Foreskin fibroblast (primary cell): ENCODE measurements at places on chromosomes 4 and X.

GRCh38 chr4:103410386-103410785 is 212.2 kb upstream of the CENPE start:
- no peak for DNase-seq

DNA sequence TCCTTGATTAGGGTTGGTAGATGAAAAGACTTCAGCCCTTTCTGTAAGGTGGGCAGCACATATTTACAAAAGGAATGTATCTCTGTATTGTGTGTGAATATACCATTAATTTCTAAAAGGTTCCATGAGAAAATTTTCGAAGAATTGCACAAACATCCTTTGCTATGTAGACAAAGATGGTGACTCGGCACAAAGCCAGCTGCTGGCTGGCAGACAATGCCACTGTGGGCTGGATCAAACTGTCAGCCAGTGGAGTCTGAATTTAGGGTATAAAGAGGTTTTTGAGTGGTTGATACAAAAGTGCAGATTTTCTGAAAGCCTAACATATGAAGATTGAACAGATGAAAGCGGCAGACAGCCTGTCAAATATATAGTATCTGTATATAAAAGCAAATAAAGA is 5.6 kb upstream of the TXK start:
- DNase-seq, result peak; percentile 75

DNA sequence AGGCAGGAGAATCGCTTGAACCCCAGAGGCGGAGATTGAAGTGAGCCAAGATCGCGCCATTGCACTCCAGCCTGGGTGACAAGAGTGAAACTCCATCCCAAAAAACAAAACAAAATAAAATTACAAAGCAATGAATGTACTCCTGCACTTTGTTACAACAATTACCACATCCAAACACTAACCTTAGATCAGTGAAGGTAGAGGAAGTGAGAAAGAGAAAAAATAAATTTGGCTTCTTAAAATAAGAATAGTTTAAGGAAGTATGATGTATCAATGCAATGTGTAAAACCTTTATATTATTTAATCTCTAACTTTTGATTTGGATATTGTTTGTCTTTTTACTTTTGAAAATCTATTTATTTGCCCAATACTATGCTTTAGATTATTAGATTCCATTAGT is 21.7 kb upstream of the CSN1S1 start:
- DNase-seq, result no peak

DNA sequence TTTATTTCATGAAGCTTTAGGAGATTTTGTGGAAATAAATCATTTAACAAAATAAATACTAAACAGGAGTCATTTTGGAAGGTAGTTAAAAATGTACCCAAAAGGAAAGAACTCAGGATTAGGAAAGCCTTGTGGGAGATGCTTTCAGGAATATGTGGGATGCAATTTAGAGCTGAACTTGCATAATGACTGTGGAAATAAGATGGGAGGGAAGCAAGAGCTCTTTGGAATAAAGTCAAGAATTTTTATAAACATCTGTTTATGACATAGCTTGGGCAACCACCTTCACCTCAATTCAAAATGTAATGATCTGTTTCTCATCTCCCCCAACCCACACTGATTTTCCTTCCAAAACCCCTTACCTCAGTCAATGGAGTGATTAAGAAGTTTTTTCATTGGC is 623.8 kb downstream of the FAT4 start:
- DNase-seq, result no peak

GRCh38 chr4:128373628-128374027 is 86.0 kb upstream of the PGRMC2 start:
- no peak for DNase-seq

GRCh38 chrX:54473993-54474859 is 21.8 kb downstream of the FGD1 start:
- DNase-seq, result peak; percentile 15

GRCh38 chr4:105555409-105555808 is 3.0 kb downstream of the ARHGEF38 start:
- DNase-seq, result no peak

DNA sequence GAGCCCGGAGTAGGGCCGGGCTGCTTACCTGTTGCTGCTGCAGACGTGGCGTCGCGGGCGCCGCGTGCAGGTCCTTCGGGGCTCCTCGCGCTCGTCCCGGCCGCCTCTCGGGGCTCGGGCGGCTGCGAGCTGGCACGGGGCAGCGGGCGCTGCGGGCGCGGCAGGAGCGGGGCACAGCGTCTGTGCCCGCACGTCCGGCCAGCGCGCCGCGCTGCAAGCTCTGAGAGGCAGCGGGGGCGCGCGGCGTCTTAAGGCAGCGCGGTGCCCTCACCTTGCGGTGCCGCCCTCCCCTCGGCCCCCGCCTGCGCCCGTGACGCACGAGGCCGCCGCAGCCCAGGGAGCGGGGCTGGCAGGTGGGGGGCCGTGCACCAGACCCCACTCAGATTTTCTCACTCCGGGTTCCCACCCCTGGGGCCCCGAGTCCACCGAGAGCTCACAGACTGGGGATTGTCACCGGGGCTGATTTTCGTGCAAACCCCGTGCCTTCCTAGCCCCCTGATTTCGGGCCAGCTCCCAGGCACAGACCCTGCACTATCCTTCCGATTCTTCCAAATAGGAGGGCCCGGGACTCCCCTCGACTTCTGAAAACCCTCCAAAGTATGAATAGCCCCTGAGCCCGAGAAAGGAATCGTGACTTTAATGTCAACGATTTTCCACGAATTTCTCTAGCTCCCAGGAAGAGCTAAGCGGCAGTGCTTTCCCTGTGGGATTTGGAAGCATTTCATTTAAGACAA is at the start of gene GPR101:
TSS of gene GPR101 (minus strand) at position 222 of the 734 bp plus-strand sequence. CDS start 2,321 bp downstream, outside the sequence.
- peak; percentile 6 for DNase-seq

DNA sequence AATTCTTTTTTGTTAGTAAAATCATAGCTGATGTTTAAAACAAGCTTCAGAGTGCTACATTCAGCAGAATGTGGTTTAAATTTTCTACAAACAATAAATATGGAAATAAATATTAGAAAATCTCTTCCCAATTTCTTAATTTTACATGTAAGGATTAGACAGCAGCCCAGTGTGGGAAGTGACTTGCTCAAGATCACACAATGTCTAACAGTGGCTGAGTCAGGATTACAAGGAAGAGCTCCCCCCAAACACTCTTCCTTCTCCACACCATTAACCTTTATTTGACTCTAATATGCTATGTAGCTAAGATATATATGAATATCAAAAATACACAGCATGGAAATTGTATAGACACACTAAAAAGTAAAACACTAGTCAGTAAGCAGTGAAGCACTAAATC is 59.5 kb downstream of the SLC10A7 start:
- DNase-seq, result no peak

- DNase-seq, result peak; percentile 91
Observed at GRCh38 chr4:14184265-14184664, 556.7 kb upstream of the BOD1L1 start.

DNA sequence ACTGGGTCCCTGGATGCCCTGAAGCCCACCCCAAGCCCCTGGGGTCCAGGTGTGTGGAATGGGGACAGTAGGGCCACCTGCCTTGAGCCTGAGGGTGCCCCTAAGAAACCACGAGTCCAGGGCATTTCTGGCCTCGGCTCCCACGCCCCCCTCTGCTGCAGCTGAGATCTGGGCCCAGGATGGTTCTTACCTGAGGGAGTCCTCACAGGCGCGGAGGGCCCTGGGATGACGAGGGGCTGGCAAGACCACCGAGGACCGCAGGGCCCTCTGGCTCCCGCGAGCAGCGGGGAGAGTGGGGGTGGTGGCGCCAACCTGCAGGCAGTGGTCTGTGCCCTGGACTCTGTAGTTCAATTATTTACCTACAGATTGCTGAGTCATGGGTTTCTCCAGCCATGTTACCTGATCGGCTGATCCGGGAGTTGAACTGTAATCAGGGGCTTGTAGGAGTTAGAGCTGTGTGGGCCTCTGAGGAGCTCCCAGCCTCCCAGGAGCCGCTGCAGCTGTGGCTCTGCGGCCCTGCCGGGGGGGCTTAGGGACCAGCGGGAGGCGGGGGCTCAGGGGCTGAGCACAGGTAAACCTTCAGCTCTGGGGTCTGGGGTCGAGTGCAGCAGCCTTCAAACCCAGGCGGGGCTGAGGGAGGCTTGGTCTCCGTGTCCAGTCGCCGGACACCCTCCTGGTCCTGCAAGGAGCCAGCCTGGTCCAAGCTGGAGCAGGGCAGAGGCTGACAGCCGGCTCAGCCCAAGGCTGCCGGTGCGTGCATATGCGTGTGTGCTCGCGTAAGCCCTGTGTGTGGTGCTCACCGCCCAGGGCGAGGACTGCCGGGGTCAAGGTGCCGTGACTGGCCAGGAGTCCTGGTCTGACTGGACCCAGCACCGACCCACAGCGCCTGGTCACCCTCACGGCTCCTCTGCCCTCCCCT is at the start of gene SLC26A1:
TSS of gene SLC26A1 (minus strand) at position 294 of the 919 bp plus-strand sequence. CDS start 1,701 bp downstream, outside the sequence.
- no peak for DNase-seq

DNA sequence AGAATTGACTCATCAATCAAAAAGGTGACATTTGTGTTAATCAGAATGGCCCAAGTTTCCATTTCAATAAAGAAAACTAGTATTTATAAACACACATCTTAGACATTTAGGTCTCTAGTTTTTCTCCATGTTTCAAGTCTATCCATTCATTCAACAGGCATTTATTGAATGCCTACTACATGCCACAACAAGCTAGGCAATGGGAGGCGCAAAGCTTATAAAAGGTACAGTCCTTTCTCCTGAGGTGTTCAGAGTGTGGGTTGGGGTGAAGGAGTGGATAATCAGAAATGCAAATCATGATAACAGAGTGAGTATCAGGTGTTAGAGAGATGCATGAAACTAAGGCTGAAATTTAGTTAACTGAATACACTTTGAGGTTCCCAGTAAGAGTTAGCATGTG is 78.0 kb downstream of the HCCS start:
- no peak for DNase-seq

GRCh38 chrX:6852869-6853268 is 294.6 kb upstream of the STS start:
- DNase-seq, result no peak

GRCh38 chrX:123190096-123190495 is 6.0 kb downstream of the GRIA3 start:
- DNase-seq, result no peak

GRCh38 chrX:103999234-103999633 is 14.3 kb downstream of the H2BW1 start:
- no peak for DNase-seq

- no peak for DNase-seq
Observed at GRCh38 chr4:128866269-128866668, 56.8 kb downstream of the JADE1 start.

- no peak for DNase-seq
Observed at GRCh38 chrX:47204970-47205369, 11.3 kb downstream of the UBA1 start.

DNA sequence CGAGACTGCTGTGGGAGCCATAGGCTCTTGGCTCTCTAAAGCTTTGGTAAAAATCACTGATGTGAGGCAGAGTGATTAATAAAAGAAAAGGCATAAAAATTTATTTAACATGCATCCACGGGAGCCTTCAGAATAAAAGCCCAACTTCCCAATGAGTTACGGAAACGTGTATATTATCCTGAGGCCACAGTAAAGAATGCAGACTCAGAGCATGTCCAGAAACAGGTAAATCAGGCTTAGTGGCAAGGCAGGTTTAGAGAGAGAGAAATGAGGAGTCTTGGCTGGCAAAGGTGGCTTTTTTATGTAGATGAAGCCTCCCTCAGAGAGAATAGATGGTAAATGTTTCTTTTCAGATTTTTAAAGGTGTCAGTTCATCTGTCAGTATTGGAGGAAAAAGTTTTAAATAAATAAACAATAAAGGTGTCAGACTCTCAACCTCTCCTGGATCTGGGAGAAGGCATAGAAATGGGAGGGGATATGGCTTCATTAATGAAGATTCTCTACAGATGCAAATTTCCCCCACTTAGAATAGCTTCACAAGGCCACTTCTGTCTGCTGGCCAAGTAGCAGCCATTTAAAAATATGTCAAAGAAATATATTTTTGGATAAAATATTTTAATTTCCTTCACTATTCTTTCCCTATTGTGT is 24.0 kb downstream of the C4orf51 start:
- no peak for DNase-seq

DNA sequence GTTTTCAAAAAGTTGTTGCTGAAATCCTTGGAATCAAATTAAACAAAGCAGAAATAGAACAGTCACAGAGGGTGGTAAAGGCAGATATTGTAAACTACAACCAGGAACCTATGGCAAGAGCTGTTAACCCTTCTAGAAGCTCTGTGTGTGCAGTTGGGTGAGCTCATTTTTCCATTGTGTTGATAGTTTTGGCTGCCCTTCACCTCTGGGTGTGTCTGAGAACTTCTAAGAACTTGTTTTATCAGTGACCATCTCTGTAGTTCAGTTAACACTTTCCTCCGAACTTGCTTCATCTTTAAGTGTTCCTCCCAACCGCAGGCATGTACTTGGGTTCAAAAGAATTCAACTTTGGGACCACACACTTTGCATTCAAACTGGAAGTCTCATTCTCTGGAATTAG is 32.7 kb downstream of the RBMX start:
- DNase-seq, result no peak

GRCh38 chr4:89119166-89119565 is 7.8 kb downstream of the TIGD2 start:
- peak; percentile 65 for DNase-seq

GRCh38 chr4:152780267-152780778 is 569 bp downstream of the ARFIP1 start:
- no peak for DNase-seq

- peak; percentile 66 for DNase-seq
Observed at GRCh38 chrX:45758738-45759397, 558.2 kb upstream of the DIPK2B start.

GRCh38 chr4:147768113-147768512 is 36.2 kb downstream of the ARHGAP10 start:
- DNase-seq, result peak; percentile 83

- DNase-seq, result peak; percentile 43
Observed at GRCh38 chr4:85147481-85148076, 181.1 kb upstream of the WDFY3 start.

DNA sequence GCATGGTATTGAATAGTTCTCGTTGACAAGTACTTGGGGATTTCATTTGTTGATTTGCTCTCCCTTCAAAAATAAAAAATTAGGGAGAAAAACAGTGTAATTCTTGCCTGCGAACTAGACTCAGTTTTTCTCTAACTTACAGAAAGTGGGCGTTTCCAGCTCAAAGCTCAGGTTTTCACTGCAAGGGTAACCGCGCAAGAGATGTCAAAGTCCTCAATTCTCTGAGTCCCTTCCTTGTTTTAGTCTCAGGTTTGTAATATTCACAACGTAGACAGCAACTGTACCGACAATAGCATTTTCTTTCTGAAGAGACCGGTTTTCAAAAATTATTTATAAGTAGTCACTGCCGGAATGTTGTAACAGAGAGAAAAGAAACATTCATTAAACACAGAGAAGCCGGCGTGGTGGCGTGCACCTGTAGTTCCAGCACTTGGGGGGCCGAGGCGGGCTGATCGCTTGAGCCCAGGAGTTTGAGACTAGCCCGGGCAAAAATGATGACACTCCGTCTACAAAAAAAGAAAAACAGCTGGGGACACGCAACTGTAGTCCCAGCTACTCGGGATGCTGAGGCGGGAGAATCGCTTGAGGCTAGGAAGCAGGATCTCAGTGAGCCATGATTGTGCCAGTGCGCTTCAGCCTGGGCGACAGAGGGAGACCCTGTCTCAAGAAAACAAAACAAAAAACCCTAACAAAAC is 774 bp downstream of the ZCCHC4 start:
- DNase-seq, result peak; percentile 24

GRCh38 chrX:6761251-6761650 is 226.3 kb upstream of the VCX3A start:
- DNase-seq, result no peak
